ENCODE measurements at places on chromosomes 12 and 14. TPM values are rescaled to one million over a fixed set of nuclear protein-coding genes. Genes with fewer than 3 reads are reported as not detected.

Gene RNASE9
- not detected for total RNA-seq

DNA sequence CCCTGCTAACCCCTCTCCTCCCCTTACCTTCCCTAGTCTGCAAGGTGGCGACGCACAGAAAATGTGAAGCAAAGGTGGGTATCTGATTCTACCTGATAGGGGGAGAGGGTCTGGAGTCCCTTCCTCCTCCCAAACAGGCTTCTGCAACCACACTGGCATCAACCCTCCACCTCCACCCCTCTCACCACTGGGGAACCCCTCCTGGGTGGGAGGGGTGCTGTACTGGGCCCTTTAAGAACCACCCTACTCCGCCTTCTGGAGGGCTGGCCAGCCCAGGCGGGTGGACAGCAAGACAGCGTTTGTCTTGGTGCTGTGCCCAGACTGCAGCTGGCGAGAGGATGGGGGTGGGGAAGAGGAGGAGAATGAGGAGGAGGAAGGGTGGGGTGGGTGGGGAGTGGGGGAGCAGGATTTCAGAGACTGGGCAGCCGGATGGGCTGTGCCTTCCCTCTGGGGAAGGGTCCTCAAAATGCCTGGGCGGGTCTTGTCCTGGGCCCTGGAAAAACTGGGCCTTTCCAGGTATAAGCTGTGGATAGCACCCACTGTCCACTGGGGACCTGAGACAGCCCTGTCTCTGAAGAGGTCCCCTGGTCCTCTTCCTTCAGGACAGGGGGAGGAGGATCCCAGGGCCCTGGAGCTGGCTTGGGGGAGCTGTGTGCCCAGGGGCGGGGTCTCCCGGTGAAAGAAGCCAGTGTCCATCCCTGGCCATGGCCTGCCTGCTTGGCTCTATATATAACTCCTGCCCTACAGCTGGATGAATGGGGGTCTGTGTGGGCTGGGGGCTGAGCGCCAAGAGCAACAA lies 2.8 kb downstream of the TNS2 start:
- peak; percentile 95 for DNase-seq

DNA sequence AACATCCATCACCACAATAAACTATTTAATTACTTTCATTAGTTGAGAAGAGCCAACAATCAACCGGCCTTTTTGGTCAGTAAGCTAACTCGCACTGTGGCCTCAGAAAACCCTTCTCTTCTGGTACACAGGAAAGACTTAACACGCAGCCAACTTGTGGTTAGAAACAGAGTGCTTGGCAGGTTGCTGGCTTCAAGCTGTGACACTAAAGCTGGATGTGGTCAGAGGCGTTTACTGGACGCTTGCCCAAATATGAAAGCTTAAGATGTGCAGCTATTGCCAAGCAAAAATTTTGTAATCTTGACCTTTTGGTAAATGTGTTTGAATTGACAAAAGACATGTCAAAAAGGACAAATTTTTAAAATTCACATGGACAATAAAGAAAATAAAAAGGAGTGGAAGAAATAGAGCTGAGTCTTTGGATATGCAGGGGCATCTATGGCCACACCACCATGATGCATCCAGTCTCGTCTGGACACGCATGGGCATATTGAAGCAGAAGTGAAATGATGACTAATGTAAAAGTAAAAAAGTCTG lies 2.6 kb upstream of the KLRK1 start:
- no peak for DNase-seq

DNA sequence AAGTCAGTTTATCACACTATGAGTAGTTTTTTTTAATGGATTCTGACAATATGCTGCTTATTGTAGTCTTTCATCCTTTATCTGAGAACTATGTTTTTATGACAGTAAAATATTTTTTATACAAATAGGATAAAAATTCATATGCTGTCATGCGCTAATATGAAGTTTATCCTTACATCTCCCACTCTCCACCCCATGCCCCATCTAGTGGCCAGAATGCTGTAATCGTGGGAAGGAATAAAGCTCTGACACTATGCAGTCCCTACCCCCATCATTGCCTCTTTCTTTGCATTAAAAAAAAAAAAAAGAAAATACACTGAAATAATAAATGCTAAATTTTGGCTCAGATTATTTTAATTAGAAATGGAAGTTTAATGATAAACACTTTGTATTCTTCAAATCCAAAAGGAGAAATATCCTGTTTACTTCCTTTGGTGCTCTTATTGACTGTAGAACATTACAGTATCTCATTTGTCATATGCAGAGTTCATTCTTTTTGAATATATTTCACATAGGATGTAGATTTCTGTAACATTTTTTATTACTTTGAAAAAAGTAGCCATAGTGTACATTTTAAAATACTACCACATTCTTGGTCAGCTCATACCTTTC lies 145.9 kb upstream of the SLCO1C1 start:
- DNase-seq: no peak

- no peak for DNase-seq
These were observed 184.8 kb downstream of the PIK3C2G start for GRCh38 chr12:18446061-18446644.

Gene NELL2
- total RNA-seq: not detected

- no peak for DNase-seq
These were observed 157.0 kb upstream of the RBM19 start for GRCh38 chr12:114123108-114123507.

- no peak for DNase-seq
These were observed 48.2 kb upstream of the DAAM1 start for GRCh38 chr14:59140106-59140843.

- DNase-seq: no peak
These were observed 561.0 kb upstream of the TBX3 start for GRCh38 chr12:115245020-115245419.

Gene SCNN1A
- 0.46 TPM for total RNA-seq

Gene PSMD9
- 35.4 TPM for total RNA-seq

DNA sequence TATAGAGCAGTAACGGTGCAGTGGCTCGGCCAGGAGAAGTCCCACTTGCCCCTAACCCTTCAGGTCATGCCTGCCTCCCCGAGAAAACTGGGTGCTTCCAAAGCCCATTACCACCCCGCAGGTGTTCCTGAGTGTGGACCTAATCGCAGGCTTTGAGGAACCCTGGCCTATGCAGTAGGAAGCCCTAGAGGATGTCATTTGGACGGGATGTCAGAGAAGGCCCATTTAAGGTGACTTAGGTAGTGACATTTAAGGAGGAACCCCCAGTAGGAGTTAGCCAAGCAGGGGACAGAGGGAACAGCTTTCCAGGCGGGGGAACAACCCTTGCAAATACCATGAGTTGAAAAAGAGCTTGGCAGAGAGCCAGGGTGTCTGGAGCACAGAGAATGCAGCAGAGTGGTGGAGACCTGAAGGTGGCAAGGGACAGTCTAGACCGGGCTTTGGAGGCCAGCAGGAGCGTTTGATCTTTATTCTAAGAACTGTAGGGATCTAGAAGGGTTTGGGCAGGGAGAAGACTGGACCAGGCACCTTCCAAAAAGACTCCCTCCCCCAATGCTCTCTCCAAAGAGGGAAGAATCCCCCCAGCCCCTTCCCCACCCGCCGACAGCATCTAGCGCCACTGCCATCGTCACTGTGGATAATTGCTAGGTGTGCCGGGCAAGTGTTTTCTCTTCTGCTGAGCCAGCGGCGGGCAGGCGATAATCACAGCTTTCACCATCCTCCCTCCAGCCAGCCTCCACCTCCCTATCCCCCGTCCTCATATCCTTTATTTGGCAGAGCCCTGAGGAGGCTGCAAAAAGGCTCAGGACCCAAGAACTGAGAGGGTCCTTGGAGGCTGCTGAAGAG lies 33.3 kb upstream of the BEGAIN start:
- DNase-seq: no peak

Gene SFSWAP
- 19.4 TPM for total RNA-seq

GRCh38 chr14:60722357-60723115 lies 1.6 kb downstream of the SIX4 start:
- no peak for DNase-seq

DNA sequence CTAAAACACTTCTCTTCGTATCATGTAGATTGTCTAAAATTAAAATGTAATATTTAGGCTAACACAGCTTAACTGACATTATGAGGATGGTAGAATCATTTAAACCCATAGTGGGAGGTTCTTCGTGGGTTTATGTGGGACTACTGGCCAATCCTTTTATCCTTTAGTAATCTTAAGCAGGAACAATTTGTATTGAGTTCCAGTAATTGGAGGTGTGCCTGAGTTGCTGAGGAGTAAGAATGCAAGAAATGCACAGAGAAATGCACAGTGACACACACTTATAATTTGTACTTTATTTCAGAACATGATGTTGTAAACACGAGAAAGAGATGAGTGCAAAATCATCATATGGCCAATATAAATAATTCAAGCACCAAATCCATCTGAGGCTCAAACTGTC lies 22.3 kb downstream of the OTOGL start:
- no peak for DNase-seq

- no peak for DNase-seq
These were observed 470.6 kb downstream of the BCAT1 start for GRCh38 chr12:24478254-24478653.

GRCh38 chr12:109962398-109962797 lies 33.8 kb downstream of the GIT2 start:
- no peak for DNase-seq

- DNase-seq: peak; percentile 89
These were observed at the start of gene CHPT1 for GRCh38 chr12:101697197-101697929. Gene CHPT1 (plus strand): TSS chr12:101697640. CDS start chr12:101697862, 222 bp downstream.

DNA sequence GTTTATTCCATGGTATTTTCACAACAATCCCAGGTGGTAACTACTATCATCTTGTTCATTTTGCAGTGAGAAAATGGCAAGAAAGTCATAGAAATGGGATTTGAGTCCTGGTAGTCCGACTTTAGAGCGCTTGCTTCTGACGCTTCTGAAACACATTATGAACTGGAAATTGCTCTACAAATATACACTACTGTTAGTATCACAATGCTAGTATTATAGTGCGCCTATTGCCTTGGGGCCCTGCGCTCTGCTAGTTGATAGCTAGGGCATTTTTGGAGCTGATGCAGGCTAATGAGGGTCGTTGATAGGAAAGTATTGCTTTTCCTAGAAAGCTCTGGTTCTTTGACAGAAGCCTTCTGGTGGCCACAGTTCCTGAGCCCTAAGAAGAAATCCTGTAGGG lies 61.0 kb downstream of the ETV6 start:
- no peak for DNase-seq

Gene NAB2
- total RNA-seq: 9.8 TPM

DNA sequence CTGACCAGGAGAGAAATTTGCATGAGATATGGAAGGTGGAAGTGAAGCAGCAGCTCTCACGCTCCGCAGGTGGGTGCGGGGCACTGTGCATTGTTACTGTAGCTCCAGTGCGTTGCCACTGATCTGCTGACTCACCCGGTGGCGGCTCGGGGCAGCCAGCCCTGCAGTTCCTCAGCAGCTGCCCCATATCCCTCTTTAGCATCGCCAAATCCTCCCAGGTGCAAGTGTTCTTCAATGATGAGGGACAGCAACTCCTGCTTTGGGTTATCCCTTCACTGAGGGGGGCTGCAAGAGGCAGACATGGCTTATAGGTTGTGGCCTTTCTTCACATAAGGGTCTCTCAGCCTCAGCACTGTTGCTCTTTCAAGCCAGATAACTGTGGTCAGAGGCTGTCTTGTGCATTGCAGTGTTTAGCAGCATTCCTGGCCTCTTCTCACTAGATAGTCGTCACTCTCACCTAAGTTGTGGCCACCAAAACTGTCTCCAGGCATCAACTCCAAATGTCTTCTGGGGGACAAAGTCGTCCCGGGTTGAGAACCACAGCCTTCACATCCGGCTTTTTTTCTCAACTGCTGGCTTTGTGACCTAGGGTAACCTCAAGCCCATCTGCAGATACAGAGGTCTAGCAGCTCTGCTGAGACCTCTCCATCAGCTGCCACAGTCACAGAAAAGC lies 180.8 kb downstream of the EFCAB11 start:
- DNase-seq: peak; percentile 90

GRCh38 chr12:99670635-99671034 lies 23.1 kb downstream of the GARIN6 start:
- no peak for DNase-seq

Gene PRIMA1
- total RNA-seq: 10.3 TPM

Gene FOXN4
- total RNA-seq: not detected

Gene MMP19
- 2.9 TPM for total RNA-seq

DNA sequence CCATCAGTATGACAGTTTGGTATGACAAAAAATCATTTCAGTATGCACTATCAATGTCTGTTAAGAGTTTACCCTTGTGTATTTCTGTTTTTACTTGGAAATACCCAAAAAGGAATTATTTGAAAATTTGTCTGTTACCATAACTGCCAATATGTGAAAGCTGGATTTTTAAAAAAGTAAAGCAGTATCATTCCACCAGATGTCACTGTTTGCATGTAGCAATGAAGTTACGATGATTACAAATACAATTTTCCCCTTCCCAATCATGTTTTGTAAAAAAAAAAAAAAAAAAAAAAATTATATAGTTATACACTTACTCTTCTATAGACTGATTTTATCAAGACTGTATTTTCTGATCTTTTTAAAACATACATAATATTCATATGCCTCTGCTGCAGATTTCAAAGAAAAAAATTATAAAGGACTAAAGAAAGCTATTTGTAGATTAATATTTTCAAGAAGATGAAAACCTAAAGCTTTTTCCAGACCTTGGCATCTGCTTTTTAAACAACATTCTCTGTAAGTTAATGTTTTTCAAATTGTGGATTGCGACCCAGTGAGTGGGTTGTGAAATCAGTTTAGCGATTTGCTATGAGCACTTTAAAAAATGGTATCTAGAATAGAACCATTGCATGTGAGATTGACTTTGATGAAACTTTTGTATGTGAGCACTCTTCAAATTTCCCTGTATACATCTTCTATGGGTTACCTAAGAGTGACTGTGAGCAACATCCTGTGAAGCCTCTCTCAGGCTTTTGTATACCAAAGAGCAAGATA lies 114.2 kb downstream of the TTC6 start:
- DNase-seq: no peak

Gene ADAM20
- 0.35 TPM for total RNA-seq

DNA sequence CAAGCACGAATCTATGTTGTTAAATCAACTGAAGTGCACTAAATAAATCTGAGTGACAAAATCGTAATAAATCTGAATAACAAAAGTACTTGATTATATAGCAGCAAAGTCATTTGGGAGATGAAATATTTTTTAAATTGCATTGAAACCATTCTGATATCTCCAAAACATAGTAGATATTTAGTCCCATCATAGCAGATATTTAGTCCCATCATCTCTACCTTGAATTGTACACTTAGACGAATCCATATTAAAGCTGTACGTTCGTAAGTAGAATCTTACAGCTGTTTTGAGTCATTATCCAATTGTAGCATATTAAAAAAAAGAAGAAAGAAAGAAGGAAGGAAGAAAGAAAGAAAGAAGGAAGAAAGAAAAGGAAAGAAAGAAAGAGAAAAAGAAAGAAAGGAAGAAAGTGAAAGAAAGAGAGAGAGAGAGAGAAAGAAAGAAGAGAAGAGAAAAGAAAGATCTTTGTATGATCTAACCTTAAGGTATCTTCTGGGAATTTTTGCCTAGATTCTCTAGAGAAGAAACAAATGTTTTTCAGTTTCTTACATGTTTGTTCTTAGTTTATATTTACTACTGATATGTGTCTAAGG lies 2.6 kb downstream of the DCN start:
- no peak for DNase-seq

Measured in Right ventricle myocardium inferior (tissue), 1 donor.